Posterior vena cava (tissue), 2 donors: ENCODE measurements at places on chromosomes 7 and 10. TPM values are rescaled to one million over a fixed set of nuclear protein-coding genes. Genes with fewer than 3 reads are reported as not detected.

GRCh38 chr10:101267290-101267680 lies 38.0 kb upstream of the LBX1 start:
- DNase-seq: no peak

DNA sequence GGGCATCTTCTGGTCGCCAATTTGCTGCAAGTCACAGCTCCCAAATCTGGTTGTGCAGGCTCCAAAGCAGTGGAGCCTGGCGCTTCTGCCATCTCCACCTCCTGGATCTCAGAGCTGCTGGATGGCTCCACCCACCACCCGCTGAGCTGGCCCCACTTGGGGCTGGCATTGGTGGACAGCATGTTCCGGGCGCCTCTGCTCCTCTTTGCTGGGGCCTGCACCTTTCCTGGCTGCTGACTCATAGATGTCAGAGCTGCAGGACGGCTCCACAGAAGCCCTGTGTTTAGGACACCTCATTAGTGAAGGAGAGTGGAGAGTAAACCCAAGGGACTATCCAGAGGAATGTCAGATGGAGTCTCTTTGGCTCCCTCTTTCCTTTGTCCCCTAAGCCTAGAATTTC lies 27.4 kb downstream of the MAPK8 start:
- no peak for DNase-seq

DNA sequence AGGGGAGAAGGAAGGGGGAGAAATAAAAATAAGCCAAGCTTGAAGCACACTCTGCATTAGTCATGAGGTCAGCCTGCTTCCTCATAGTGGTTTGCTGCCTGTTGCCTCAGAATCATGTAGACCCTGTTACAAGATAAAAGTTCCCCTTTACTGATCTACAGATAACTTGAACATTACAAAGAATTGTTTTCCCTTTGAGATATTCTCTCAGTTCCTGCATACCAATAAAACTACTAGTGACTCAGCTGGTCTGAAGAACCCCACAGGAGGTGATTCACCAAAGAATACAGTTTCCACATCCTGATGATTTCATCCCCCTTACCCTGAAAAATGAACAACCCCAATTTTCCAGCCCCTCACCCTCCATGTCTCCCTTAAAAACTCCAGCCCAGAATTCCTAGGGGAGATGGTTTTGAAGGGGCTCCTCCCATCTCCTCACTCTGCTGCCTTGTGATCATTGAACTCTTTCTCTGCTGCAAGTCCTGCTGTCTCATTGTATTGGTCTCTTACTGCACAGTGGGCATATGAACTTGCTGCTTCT lies 31.5 kb upstream of the NRP1 start:
- DNase-seq: no peak

- no peak for DNase-seq
These were observed 4.7 kb upstream of the NRCAM start for GRCh38 chr7:108460964-108461363.

DNA sequence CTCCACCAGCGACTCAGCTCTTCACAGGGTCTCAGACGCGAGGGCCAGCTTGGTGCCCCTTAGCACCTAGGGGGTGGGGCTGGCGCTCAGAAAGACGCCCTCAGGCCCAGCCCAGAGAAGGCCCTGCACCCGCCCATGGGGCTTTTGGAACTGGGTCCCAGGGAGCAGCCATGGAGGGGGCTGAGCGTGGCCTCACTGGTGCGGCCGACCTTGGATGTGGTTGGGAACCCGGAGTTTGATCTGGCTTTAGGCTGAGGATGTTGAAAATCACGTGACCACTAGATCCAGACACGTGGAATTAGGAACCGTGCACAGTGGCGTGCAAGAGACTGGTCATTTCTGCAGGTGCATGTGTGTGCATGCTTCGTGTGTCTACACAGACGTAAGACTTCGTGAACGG lies 185.4 kb downstream of the DNAJB6 start:
- peak; percentile 61 for DNase-seq

Gene OLAH
- total RNA-seq: 1.3 TPM

DNA sequence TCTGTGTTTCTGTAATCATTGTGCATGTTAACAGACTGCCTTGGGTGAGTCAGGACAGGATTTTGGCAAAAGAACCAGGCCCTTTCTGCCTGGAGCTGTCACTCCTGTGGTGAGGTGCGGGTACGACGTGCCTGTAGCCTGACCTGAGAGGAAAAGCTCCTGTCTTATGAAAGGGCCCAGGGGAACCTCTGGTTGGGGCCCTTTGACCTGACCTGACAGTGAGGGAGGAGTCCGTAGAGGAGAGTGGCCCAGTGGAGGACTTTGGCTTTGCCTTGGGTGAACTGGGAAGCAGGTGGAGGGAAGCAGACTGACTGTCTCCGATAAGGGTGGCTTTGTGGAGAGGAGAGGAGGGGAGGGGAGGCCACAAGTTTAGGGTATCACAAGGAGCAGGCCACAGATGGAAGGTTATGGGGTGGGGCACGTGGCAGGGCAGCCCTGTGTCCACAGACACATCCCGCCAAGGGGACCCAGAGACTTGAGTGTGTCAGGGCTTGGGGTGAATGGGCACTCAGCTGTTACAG lies 6.9 kb downstream of the PFKP start:
- DNase-seq: no peak

Gene ST7
- total RNA-seq: 14.9 TPM

DNA sequence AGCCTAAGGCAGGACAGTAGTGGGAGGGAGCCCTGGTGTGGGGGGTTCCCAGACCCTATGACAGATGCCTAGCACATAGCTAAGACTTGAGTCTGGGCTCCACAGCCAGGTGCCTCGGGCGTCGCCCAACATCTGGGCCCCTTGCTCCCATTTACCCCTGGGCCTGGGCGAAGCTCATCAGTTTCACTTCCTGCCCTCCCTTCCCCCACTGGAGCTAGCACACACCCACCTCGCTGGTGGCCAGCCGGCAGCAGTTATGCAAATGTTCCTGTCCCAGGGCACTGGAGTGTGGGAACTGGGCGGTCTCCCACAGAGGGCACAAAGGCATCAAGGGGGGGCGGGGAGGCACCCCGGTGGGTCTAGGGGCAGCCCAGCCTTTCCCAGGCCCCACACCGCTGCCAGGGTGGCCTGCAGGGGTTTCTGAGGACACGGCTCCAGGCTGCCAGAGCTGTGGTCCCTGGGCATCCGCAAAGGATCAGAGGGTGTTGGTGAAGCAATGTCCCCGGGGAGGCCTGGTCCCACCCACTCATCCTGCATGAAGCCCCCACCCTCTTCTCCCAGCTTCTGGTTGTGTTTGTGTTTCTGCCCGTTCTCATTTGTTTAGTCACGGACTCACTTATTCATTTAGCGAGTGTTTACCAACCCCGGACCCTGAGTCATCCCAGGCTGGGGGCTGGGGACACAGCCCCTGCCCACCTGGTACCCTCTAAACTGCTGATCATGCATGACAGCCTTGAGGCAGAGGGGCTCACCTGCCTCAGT lies 20.4 kb downstream of the SH2B2 start:
- DNase-seq: no peak

Gene NACAD
- total RNA-seq: 8.5 TPM

Gene LBX1
- total RNA-seq: not detected

- DNase-seq: no peak
These were observed 64.7 kb upstream of the ANK3 start for GRCh38 chr10:60454336-60454735.

DNA sequence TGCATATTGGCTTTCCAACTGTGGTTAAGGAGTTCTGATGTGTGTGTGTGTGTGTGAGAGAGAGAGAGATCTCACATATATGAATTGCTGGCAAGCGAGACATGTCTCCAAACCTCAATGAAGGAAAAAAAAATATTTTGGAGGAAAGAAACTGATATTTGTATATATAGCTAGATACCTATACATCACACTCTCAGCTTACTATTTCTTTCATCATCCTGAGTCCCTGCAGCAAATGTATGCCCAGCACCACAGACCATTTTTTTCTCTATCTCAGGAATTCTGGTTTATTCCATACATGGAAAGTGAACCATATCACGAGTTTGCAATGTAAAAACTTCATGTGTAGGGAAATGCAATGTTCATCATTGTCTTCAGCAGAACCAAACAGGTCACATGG lies 68.9 kb downstream of the MTERF1 start:
- no peak for DNase-seq

DNA sequence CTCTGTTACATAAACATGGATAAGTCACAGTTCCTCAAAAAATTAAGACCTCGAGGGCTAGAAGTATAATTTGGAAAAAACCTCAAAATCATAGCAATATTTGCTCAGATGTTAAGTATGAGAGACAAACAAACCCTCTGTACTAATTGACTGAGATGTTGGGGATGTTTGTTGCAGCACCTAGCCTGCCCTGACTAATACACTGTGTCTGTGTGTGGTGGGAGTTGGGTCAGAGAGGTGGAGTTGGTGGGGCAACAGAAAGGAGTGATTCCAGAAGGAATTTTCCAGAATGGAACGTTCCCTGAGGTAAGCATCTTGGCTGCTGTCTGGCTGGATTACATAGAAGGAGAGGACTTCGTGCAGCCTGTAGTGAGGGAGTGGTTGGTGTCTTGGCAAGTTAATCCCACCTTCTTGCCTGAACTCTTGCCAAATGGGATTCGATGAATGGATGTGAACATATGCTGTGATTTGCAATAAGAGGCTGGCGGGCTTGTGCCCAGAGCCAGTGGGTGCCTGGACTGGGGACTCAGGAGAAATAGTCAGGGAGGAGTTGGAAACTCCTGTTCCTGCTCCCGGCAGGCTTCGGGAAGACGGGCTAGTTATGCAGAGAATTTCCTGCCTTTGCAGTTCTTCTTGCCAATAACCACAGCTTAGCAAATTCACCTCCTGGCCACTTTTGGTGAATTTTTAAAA lies 9.3 kb upstream of the FAM180A start:
- peak; percentile 85 for DNase-seq

DNA sequence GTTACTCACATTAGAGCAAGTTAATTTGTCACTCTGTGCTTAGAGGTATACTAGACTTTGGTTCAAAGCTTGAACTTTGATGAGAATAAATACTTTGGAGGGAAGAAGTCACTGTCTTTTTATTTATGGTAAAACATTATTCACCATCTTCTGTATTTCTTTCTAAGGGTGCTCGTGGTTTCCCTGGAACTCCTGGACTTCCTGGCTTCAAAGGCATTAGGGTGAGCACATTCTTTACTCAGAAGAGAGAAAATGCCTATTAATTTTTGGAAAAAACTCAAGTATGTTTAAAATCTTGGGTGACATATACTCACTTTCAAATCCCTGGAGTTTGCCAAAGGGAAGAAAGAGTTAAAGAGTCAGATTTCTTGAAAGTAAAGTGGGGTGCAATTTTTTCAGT lies 10.8 kb downstream of the COL1A2 start:
- no peak for DNase-seq

DNA sequence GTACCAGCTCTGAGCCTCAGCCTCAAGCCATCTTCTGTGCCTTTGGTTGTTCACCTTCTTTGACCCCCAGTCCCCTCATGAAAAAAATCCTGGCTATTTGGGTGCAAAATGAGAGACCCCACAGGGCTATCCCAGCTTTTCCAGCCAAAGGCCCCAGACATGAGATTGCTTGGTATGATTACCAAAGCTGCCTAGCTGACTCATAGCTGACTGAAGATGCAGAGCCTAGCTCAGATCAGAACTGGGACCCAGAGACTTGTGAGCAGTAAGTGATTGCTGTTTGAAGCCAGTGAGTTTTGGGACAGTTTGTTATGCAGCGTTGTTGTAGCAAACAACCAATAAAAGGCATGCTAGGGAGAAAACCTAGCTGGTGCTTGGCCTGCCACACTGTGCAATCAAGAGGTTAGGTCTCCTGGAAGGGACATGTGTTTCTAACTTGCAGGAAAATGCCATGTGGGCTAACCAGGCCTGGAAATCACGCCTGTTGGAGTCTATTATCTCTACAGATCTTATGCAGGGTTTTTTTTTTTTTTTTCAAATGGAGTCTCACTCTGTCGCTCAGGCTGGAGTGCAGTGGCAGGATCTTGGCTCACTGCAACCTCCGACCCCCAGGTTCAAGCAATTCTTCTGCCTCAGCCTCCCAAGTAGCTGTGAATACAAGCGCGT lies 48.0 kb upstream of the DAGLB start:
- DNase-seq: peak; percentile 59

GRCh38 chr7:134850066-134850465 lies 70.6 kb downstream of the CALD1 start:
- DNase-seq: no peak

Gene CRHR2
- total RNA-seq: 0.10 TPM

Gene TRIM74
- total RNA-seq: not detected

DNA sequence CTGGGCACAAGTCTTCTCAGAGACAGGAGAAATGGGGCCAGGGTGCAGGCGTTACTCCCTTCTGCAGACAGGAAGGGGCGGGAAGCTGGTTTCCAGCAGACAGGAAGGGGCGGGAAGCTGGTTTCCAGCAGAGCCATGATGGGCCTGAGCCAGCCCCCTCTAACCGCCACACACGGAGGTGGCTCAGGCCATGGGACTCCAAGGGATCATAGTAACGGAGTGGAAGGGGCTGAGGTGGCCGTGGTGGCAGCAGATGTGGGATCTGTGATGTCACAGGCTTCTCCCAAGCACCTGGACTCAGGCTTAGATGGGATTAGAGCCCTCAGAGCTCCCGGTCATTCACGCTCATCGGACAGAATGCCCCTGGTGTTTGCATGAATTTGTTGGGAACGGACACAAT lies 177.8 kb downstream of the USP6NL start:
- DNase-seq: no peak
